ENCODE measurements at places on chromosomes 5 and 9.

DNA sequence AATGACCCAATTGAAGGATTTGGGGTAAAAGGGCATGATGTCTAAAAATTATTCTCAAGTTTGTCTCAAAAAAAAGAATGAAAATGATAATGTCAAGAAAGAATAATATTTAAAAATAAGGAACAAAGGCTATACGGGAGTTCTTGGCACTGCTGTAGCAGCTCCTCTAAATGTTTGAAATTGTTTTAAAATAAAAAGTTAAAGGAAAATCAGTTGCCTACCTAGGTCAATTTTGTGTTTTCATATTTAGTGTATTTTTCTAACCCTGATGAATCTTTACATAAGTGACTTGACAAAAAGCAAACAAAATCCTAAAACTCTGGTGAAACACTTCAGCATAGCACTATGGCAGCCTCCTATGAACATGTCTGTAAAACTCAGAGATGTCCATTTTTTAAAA lies 56.4 kb downstream of the ALDH1A1 start:
- no peak for DNase-seq

DNA sequence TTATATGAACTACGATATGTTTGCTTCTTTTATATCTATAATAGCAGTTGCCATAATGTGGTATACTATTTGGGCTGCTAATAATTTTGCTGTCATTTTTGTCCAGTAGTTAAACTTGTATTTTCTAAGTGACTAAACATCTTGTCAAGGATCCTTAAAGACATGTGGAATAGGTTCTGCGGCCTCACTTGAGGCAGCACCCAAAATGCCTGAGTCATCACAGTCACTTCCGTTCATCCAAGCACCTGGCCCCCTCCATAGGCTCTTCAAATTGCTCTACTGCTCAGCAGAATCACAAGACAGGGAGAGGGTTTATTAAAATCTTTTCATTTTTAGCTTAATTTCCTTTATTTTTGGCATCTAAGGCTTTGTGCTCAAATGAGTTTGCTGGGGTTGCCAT lies 259.1 kb downstream of the AOPEP start:
- no peak for DNase-seq

- DNase-seq, result no peak
Observed at GRCh38 chr5:176626876-176627236, 3.5 kb downstream of the SNCB start.

GRCh38 chr9:75088646-75089372 lies 495 bp downstream of the OSTF1 start:
- peak; percentile 33 for DNase-seq

DNA sequence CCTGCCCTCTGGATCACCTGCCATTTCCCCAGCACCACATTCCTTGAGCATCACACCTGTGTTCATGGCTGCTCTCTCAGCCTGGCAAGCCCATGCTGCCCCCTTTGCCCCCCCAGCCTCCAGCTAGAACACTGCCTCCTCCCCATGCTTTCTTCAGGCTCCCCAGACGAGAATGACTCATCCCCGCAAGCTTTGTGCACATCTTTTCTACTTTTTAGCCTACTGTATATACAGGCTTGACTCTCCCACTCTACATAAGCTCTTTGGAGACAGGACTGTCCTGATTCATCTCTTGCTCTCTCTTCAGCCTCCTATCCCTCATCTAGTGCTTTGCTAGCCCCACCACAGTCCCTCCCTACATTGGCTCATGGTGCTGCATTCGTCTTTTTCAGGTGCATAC lies 19.9 kb upstream of the GLIPR2 start:
- DNase-seq, result no peak

DNA sequence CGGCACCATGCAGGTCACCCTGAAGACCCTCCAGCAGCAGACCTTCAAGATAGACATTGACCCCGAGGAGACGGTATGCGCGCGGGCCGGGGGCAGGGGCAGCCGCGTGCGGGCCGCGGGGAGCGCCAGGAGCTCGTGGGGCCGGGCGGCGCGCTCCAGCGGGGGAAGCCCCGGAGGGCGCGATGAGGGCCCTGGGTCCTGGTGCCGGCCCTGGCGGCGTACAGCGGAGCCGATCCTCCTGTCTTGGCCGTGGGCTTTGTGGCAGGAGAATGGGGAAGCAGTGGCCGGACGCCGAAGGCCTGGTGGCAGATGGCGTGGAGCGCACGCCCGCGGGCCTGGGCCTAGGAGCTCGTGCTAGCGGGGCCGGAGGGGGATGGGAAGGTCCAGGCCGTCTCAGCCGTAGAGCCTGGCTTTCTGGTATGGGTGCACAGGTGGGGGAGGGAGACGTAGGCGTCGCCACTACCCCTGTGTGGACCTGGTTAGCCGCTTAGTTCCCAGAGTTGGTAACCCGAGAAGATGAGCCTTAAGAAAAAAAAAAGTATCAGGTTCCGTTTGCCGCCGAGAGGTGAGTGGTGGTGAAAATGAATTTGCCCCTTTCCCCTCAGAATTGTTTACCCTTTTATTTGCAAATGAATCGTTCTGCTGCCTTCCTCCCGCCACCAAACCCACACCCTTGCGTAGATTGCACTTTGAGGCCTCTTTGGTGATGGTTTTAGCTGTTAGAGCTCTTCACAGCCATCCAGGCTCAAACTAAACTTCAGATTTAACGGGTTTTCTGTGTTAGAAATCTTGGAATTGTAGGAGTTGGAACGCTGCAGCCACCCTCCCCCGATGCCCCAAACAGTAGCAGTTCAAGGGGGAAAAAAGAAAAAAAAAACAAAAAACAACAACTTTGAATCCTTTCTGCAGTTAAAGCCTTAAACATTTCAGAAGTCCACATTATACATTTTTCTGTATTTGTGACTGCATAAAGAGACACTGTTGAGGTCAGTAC lies 841 bp downstream of the RAD23B start:
- DNase-seq, result peak; percentile 60

DNA sequence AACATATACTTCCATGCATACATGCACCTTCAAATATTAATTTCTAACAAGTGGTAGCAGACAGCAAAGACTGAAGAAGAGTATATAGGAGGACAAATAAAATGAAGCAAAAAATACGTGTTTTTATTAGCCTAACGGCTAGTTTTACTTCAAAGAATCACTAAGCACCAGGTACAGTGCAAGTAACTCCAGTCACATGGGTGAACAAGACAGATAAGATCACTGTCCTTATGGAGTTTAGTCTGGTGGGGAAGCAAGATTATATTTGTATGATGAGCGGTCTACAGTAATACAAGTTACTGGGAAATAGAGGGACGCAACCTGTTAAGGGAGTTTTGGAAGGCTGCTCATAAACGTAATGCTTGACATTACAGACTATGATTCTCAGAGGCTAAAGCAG lies 16.0 kb downstream of the FBXW2 start:
- DNase-seq, result no peak

DNA sequence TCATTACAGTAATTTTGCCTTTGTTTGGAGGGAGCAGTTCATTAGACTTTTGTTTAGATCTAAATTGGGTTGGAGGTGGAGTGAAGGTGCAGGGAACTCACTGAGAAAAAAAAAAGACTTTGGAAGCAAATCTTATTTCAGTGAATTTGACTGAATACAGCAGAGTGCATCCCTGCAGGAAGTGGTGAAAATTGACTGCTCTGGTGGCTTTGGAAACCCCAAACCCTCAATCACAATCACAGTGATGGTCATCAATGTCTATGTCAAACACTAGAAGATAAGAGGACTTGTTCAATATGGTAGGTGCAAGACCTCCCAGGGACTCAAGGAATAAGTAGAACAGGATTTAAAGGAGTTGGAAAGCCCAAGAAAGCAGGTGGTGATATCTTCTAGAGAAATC lies 76.0 kb upstream of the RASA1 start:
- DNase-seq, result no peak

DNA sequence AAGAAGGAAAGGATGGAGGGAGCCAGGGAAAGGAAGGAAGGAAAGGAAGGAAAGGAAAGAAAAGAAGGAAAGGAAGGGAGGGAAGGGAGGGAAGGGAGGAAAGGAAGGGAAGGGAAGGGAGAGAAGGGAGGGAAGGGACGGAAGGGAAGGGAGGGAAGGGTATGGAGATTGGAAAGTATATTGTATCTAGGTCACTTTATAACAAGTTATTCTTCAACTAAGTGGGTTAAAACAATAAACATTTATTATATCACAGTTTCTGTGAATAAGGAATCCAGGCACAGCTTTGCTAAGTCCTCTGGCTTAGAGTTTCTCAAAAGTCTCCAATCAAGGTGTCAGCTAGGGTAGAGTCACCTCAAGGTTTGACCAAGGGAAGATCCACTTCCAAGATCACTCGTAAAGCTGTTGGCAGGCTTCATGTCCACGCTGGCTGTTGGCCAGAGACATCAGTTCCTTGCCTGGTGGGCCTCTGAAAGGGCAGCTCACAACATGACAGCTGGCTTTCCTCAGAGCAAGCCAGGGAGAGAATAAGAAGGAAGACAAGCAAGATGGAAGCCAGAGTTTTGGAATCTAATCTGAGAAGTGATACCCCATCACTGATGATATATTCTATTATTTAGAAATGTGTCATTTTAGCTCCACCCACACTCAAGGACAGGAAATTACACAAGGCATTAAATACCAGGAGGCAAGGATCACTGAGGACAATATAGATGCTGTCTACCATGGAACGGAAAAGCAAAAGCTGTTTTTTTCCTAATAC lies 105.1 kb downstream of the DEPDC1B start:
- DNase-seq, result no peak

- no peak for DNase-seq
Observed at GRCh38 chr5:162762119-162762518, 675.3 kb upstream of the CCNG1 start.

DNA sequence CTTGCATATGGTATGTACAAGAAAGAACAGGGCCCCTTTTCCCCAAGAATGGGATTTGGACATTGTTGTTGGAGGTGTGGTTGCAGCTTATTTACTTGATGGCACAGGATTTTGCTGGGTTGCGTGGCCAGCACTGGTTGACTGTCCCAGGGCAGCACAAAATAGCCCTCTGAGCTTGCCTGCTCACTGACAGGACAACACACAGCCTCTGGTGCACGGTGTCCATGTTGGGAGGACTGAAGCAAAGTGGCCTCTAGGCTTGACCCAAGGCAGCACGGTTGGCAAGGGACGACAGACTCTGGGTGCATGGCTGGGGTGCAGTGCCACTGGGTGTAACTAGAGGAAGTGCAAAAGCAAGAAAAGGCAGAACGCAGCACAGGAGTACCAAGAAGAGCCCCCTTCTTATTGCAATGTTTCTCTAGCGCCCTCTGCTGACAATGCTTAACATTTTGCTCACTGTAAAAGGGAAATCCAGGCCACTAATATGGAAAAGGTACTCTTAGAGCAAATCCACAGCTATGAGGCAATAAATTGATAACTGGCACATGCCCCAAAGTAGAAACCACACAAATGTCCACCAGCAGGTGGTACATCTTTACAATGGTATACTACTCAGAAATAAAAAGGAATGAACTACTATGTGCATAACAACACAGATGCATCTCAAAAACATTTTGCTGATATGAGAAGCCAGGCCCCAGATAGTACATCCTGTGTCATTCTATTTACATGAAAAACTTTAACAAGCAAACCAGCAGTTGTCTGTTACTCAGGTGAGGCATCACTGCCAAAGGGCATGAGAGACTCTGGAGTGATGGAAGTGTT lies 47.4 kb upstream of the BARX1 start:
- DNase-seq, result no peak

GRCh38 chr5:98791001-98791519 lies 17.6 kb downstream of the RGMB start:
- no peak for DNase-seq

Measured in CD4-positive, alpha-beta T cell treated with Interleukin-12 subunit alpha and Interleukin-12 subunit beta, for 1 hour (primary cell).